NCI-H446 treated with DMSO at 0.1 percent for 48 hours (cell line): ENCODE measurements at places on chromosomes 2 and 18.

GRCh38 chr2:8426550-8426949 is 255.3 kb upstream of the ID2 start:
- DNase-seq = no peak

GRCh38 chr18:8130096-8130495 is 479.1 kb upstream of the RAB12 start:
- no peak for DNase-seq

GRCh38 chr2:45812011-45812500 is 160.6 kb downstream of the PRKCE start:
- DNase-seq = no peak

- no peak for DNase-seq
Measured at GRCh38 chr2:28338831-28339321, 53.8 kb upstream of the FOSL2 start.

GRCh38 chr2:45937990-45938389 is 286.5 kb downstream of the PRKCE start:
- DNase-seq = no peak

DNA sequence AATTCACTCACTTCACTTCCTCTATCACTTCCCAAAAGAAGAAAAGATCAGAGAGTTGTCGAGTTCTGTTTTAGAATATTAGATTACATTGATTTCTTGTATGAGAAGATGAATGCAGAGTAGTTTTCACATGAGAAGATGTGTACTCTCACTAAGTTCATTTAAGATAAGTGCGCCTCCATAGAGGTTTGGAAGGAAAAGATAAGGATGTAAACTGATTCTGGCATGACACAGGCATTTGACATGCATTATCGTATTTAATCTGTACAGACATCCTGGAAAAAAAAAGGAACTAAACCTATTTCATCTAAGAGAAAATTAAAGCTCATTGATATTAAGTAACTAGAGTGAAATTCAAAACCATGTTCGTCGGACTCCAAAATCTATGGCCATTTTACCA is 152.2 kb upstream of the CRIM1 start:
- DNase-seq = no peak

- no peak for DNase-seq
Measured at GRCh38 chr2:53183581-53183980, 584.0 kb upstream of the CHAC2 start.

DNA sequence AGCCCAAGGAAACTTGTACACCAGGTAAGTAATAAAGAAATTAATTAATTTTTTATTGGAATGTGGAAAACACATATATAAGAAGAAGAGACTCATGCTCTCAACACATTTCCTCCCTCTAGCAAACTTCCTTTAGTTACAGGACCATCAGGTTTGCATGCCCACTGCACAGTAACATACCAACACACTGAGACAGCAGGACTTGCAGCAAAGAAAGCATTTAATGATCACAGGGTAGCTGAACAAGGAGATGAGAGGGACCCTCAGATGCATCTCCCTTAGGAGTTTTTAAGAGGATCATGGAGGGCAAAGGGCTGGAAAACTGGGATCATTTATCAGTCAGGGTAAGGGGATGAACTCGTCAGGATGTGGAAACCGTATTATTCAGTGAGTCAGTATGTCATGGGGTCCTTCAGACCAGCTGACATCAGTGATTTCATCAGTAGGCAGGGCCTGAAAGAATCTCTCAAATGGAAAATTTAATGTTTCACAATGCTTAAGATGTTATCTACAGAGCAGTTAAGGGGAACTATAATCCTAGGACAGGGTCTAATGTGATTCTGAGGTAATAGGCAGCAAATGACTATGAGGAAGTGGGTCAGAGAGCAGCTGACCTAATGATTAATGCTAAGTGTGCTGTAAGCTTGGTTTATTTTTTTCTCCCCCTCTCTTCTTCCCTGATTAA is 193.8 kb upstream of the RND3 start:
- DNase-seq = no peak

GRCh38 chr2:237180987-237181386 is 95.3 kb downstream of the COPS8 start:
- DNase-seq = no peak

DNA sequence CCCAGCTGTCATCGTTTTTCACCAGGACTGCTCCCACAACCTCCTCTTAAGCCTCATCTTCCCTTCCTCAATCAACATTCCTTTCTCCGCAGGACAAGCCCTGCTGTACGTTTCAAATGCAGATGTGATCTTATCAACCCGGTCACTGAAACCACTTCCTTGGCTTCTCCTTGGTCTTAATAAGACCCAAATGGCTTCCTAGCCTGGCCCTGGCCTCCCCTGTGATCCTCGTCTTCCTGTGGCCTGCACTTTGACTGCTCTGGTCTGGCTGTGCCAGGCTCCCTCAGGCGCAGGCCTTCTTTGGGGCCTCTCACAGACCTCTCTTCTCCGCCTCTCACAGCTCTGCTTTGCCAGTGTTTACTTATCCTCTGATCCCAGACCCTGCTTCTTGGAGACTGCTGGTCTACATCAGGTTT is 4.7 kb upstream of the ADNP2 start:
- no peak for DNase-seq

DNA sequence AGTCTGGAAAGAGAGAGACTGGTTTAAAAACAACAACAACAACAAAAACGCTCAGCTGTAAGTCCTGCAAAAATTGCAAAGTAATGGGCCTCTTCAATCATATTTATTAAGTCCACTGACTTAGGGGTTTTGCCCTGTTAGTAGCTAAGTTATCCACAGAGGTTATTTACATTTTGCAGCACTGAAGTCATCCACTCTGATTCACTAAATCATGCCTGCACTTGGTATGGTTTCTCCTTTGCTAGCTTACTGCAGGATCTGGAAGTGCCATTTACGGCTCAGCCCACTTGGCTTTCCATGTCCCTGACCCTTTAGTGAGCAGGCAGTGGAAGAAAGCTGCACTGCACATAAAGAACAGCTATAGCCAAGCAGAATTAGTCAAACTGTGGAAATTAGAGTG is 484.4 kb downstream of the NRXN1 start:
- DNase-seq = no peak

DNA sequence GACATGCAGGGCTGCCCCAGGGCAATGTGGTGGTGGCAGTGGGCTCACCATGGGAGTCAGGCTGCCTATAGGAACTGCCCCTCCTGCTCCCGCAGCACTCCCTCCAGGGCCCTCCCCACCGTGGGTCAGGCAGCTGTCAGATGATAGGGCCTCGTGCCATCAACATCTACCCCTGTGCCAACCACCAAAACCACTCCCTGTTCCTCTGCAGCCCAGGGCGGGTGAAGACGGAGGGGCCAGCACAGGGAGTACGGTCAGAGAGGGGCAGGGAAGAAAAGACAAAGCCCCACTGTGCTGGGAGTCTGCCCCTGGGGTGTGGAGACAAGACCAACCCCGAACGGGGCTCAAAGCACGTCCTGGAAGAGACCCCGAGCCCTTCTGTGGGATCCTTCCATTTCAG is 97.4 kb downstream of the TNS1 start:
- DNase-seq = no peak

- DNase-seq = no peak
Measured at GRCh38 chr18:79875531-79875919, 75.9 kb downstream of the SLC66A2 start.
